SJCRH30 (cell line): ENCODE measurements at places on chromosomes 2 and 18.

DNA sequence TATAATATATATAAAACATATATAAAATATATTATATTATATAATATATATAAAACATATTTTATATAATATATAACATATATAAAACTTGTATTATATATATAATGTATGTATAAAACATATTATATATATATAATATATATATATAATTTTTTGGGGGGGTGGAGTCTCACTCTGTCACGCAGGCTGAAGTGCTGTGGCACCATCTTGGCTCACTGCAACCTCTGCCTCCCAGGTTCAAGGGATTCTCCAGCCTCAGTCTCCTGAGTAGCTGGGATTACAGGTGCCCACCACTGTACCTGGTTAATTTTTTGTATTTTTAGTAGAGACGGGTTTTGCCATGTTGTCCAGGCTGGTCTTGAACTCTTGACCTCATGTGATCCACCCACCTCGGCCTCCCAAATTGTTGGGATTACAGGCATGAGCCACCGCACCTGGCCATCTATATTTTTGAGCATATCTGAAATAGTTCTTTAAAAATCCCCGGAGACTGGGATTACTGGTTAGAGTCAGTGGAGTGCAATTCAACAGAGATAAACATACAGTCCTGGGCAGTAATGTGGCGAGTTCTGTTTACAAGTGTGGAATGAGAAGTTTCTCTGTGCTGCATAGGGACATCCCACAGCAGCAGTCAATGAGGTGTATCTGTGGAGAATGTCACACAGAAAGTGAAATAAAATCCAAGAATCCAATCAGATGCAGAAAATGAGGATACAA, 208.4 kb downstream of the MYCN start:
- DNase-seq = peak; percentile 1

GRCh38 chr2:42089340-42089925, 41.6 kb downstream of the PKDCC start:
- no peak for DNase-seq

GRCh38 chr2:60838481-60838880, 42.9 kb upstream of the REL start:
- no peak for DNase-seq

DNA sequence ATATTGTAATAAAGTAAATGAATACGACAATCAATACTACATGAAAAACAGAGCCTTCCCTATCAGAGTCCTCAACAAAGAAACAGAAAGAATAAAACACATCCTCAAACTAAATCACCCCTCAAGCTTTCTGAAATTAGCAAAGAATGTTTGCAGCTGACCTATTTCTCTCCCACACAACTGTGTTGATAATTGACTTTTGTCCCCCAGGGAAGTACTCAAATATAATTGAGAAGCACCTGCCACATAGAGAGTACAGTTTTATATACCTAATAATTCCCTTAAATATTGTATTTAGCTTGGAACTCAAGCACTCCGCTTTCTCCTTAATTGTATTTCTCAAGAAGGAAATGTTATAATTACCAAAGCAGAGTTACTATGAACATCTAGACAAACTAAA, 12.6 kb downstream of the CACNB4 start:
- DNase-seq = no peak

DNA sequence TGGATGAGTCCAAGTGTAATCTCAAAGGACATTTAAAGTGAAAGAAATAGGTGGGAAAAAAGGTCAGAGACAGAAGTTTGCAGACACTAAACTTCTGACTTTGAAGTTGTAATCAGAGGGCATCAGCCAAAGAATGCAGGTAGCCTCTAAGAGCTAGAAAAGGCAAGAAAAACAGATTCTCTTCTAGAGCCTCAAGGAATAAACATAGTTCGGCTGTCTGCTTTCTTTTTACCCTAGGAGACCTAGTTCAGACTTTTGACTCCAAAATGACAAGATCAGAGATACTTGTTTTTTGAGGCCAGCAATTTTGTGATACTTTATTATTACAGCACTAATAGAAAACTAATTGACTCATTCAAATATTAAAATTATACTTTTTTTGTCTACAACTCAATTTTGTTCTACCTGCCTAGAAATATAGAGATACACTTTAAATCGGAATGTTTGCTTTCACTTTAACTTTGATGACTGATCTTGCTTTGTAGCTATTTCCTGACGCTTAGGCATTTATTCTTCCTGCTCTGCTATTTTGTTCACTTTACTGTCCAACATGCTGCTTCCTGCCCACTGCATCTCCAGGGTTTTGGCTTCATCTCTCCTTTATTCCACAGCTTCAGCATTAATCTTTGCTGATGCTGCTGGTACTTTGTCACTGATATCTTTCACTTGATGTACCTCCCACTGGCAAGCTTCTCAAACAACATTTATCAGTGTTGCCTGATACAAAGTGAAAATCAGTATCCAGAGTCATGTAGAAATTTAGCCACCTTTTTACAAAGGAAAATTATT, 272.5 kb downstream of the DSEL start:
- no peak for DNase-seq

- no peak for DNase-seq
Observed at GRCh38 chr2:168002021-168002553, 245.3 kb downstream of the STK39 start.

GRCh38 chr2:168767258-168767657, 35.2 kb upstream of the NOSTRIN start:
- DNase-seq = no peak

- no peak for DNase-seq
Observed at GRCh38 chr18:3839581-3839981, 389.6 kb downstream of the TGIF1 start.

- no peak for DNase-seq
Observed at GRCh38 chr18:2510416-2510815, 60.9 kb downstream of the METTL4 start.

DNA sequence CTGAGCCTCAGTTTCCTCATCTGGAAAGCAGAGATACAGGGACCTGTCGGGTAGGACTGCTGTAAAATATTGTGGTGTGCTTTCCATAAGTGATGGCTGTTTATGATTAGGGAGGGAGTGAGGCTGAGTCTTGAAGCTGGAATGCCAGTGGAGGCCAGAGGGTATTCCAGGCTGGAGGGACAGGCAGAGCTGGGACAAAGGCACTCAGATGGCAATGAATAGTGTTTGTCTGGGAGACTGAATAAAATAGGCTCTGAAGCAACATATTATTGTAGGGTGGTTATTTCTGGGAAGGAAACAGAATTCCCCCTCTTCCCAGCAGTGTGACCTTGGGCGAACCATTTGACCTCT, 120.7 kb downstream of the INHBB start:
- no peak for DNase-seq

GRCh38 chr2:197304556-197305011, 6.0 kb downstream of the ANKRD44 start:
- no peak for DNase-seq

DNA sequence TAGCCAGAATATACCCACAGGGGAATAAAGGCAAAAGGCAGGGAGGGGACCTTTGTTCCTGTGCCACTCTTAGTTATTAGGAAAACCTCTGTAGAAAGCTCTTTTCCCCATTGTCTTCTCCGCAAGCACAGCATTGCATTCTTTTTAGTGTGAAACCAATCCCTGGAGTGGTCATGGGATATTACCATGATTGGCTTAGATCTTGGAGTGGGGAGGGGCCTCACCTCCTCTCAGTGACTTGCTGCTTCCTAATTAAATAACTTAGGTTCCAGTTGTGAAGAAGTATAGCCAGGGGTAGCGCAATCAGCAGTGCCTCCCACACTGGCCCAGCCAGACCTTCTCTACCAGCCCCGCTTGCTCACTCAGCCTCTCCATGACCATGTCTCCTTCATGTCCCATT, 49.9 kb upstream of the AFF3 start:
- no peak for DNase-seq

GRCh38 chr2:72148003-72148836, 558 bp upstream of the CYP26B1 start:
- DNase-seq = peak; percentile 57

GRCh38 chr2:233455491-233455890, 101.2 kb downstream of the DGKD start:
- no peak for DNase-seq

DNA sequence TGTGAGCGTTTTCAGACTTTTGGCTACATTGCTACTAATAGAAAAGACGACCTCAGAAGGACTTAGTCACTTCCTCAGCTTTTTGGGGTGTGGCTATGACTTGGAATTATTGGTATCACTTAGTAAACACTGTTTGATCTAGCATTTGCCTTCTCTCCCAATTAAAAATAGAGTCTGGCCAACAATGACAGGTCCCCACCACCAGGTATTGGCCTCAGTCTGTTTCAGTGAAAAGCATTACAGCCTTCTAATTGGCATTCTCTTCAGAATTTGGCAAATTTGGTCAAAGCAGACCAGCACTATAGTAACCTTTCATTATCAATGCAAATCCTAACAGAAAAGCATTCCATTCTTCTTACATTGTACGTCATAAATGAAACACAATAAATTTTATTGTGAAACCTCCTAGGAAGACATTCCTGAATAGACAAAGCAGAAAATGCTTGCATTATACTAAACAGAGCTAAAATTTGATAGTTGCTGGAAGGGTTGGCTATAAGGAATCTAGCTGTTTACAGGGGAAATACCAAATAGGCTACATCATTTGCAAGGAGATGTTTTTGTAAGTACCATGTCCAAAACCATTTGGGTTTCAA, 613.9 kb downstream of the IRS1 start:
- DNase-seq = peak; percentile 68

- DNase-seq = no peak
Observed at GRCh38 chr2:153823880-153824279, 47.8 kb upstream of the GALNT13 start.

GRCh38 chr2:207801259-207801658, 31.6 kb upstream of the FZD5 start:
- DNase-seq = no peak

DNA sequence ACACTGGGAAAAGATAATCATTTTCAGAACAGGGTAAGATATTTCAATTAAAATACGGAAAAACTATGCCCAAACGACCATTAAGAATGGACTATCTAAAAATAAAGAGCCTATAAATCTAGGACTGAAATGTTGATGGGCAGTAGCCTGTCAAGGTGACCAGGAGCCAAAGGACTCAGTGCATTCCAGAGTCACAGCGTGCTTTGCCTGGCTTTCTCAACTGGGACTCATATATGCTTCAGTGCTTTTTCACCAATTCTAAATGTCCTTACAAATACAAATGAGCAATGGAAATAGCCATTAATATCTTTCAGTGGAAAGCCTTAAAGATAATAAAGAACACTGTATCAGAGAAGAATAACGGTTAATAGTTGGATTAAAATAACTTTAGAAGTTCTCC, 35.4 kb downstream of the PREPL start:
- DNase-seq = no peak

DNA sequence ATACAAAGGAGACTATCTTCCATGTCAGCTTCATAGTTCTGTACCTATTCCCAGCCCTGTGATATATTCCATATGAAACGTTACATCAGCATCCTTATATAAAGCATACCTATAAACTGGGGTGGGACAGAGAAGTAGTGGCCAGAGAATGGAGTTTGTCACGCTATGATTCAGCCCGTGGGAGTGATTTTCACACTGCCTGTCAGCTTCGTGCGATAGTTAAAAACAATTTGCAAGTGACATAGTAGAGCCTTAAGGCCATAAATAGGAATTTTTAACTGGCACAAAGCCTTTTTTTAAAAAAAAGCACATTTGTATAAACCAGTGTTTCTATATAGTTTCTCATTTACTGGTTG, 30.2 kb downstream of the PKP4 start:
- DNase-seq = no peak

- no peak for DNase-seq
Observed at GRCh38 chr2:132627536-132627935, 42.5 kb downstream of the LYPD1 start.

DNA sequence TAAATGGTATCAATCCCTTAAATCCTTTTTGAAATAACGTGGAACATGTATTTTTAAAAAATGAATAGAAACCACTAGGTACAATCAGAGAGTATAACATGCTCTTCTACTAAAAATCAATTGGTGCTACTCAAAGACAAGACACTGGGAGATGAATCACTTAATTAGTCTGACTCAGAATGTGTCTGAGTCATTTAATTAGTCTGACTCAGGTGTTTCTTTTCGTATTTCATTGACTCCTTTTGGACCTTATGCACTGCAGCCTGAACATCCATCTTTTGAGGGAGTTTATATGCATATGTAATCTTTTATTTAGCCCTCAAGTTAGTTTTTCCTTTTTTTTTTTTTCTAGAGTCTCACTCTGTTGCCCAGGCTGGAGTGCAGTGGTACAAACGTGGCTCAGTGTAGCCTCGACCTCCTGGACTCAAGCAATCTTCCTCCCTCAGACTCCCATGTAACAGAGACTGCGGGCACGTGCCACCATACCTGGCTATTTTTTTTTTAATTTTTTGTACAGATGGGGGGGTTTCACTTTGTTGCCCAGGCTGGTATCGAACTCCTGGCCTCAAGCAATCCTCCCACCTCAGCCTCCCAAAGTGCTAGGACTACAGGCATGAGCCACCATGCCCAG, 26.5 kb downstream of the PPP4R3B start:
- no peak for DNase-seq

GRCh38 chr2:25917832-25918231, 39.5 kb upstream of the ASXL2 start:
- DNase-seq = no peak

DNA sequence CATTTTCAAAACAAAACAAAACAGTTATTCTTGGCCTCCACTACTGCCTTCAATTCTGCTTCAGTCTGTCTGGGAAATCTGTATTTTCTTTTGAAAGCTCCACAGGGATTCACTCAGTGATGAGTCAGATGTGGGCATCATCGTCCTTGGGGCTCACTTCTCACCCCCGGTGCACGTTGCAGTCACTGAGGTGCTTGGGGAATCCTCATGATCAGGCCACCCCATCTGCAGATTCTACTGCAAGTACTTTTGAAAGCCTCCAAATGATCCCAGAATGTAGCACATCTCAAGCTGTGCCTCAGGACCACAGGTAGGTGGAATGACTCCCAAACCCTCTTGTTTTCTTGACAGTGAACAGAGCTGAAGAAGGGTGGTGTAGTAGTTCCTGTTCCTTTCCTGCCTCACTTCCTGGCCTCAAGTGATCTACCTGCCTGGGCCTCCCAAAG, 34.3 kb downstream of the LPIN2 start:
- no peak for DNase-seq

GRCh38 chr2:95346738-95347671, 49.9 kb downstream of the KCNIP3 start:
- no peak for DNase-seq

DNA sequence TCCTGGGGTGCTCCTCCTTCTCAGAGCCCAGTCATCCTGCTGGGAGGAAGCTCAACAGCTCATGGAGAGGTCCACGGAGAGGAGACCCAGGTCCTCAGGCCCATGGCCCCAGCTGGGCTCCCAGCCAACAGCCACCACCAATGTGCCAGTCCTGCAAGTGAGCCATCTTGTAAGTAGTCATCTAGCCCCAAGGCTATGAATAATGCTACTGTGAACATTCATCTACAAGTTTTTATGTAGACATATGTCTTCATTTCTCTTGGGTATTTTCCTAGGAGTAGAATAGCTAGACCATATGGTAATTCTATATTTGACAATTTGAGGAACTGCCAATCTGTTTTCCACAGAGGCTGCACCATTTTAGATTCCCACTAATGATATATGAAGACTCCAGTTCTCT, 166.1 kb downstream of the MTCL1 start:
- no peak for DNase-seq

DNA sequence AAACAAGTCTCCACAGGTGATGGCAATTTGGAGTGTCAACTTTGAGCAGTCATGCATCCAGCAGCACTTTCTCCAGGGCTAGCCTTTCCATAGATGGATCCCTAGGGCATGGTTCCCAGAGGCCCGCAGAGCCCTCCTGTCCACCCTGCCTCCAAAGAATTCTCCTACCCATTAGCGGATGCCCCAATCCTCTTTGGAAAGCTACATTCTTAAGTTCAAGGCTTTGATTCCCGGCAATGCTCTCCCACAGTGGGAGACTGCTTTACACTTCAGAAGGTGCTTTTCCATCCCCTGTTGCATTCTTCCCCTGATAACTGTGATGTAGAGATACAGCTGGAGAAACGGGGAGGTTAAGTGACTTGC, 61.3 kb downstream of the ACAA2 start:
- DNase-seq = no peak
